Activated CD4-positive, alpha-beta memory T cell treated with anti-CD3 and anti-CD28 coated beads for 36 hours (primary cell): ENCODE measurements at places on chromosomes 7 and 10. TPM values are rescaled to one million over a fixed set of nuclear protein-coding genes. Genes with fewer than 3 reads are reported as not detected.

The ZMIZ2 gene
- total RNA-seq = 84.7 TPM

The ELFN1 gene
- 0.12 TPM for total RNA-seq

The AKR1C4 gene
- not detected for total RNA-seq

The C10orf62 gene
- total RNA-seq = not detected

The FERD3L gene
- not detected for total RNA-seq

The SPACDR gene
- 3.9 TPM for total RNA-seq

The H2BK1 gene
- total RNA-seq = not detected

The GJD4 gene
- total RNA-seq = not detected

The CEP55 gene
- total RNA-seq = 91.3 TPM

The EIF5AL1 gene
- total RNA-seq = 3.2 TPM

The PON1 gene
- not detected for total RNA-seq

The PILRA gene
- 0.76 TPM for total RNA-seq

The CHCHD2 gene
- total RNA-seq = 766 TPM

The HOXA11 gene
- not detected for total RNA-seq

The C10orf53 gene
- total RNA-seq = not detected

The SPDYE1 gene
- not detected for total RNA-seq

The POLR2J2 gene
- total RNA-seq = 4.5 TPM

The FGF8 gene
- not detected for total RNA-seq

The TACC2 gene
- not detected for total RNA-seq

The IFIT1B gene
- not detected for total RNA-seq

The KLHDC10 gene
- 16.8 TPM for total RNA-seq

The RNF148 gene
- not detected for total RNA-seq
